Astrocyte of the hippocampus (primary cell): ENCODE measurements at places on chromosomes 12 and 14.

- no peak for DNase-seq
These were observed 139.2 kb downstream of the PDZRN4 start for GRCh38 chr12:41327096-41327895.

GRCh38 chr12:30537228-30537627 is 158.4 kb downstream of the IPO8 start:
- no peak for DNase-seq

- peak; percentile 93 for DNase-seq
These were observed 220.6 kb upstream of the RGS6 start for GRCh38 chr14:71711619-71712018.

- no peak for DNase-seq
These were observed 51.6 kb upstream of the VRK1 start for GRCh38 chr14:96745500-96746051.

- peak; percentile 38 for DNase-seq
These were observed 42.7 kb downstream of the ATF7IP start for GRCh38 chr12:14408208-14408607.
